ENCODE measurements at places on chromosomes 16 and 17.
A peak's percentile ranks its signal among the peaks of the same experiment; 100 is the strongest.

DNA sequence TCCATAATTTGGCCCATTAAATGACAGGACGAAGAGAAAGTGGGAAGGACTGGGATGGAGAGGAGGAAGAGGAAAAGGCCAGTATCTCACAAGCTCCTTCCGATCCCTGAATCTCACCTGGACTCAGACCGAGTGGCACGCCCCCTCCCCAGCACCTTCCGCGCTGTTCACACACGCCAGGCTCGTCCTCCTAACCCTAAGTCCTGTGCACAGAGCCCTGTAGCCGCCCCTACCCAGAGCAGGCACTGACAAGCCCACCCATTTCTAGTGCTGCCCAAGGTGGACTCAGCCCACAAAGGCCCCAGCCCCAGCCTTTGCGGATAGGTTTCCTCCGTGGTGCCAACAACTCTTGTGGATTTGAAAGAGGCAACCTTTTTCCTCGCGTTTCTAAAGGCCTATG, 9.2 kb downstream of the HS3ST3B1 start:
- H3K4me1 ChIP-seq = no peaks in the 10 kb centered on the region
- H3K27ac ChIP-seq = no peak overlapping the region
- no peak overlapping the region for H3K4me3 ChIP-seq
- H3K36me3 ChIP-seq = no peaks in the 10 kb centered on the region
- DNase-seq = no peak
- H3K27me3 ChIP-seq = no peaks in the 10 kb centered on the region

DNA sequence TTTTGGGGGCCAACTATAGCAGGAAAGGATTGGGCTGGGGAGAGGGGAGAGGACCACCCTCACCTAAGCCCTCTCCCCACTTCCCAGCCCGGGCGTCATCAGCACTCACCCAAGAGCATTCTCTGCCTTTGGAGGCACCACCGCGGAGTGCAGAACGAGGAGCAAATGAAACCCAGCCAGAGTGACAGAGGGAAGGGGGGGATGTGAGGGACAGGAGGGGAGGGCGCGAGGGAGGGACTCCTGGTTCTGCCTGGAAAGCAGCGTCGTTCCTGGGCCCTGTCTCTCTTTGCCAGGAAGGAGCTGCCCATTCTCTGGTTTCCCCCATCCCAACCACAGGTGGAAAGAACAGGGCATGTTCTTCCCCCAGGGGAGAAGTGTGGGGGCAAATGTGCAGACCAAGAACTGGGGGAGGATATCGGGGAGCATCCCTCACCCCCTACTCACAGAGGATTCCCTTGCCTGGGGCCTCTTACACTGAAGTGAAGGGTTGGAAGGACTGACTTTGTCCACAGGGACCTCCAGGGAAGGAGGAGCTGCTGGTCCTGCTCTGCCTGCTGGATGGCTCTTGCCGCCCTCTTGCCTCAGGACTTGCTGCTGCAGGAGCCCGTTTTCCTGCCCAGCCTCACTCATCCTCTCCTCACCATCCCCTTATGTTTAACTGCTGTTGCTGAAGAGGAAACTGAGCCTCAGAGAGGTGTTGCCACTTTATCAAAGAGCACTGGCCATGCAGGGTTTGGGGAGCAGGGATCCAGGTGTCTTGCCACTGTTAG, 3.5 kb upstream of the C17orf113 start:
- H3K27ac ChIP-seq = no peak overlapping the region
- no peaks in the 10 kb centered on the region for H3K4me1 ChIP-seq
- H3K36me3 ChIP-seq = no peaks in the 10 kb centered on the region

DNA sequence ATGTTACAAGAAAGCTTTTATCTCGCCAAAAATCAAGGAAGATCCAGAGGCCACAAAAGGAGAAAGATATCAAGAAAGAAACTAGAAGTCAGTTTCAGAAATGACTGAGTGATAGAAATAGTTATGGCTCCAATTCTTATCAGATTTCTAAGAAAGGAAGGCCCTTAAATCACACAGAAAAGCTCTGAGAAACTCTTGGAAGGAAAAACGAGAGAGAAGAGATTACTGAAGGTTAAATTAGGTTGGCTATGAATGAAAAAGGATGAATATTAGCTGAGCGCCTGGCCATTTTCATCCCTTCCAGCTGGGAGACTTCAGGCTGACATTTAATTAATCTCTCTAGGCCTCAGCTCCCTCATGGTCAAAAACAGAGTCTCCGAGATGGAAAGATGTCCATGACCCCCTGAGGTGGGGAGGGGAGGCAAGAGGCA, 72.3 kb downstream of the CYTH1 start:
- no peaks in the 10 kb centered on the region for H3K27me3 ChIP-seq
- no peak overlapping the region for H3K27ac ChIP-seq
- no peak for DNase-seq
- H3K36me3 ChIP-seq = peaks cover 26% of the 10 kb centered on the region

- H3K4me3 ChIP-seq = peak overlapping the region; percentile 23
- H3K27me3 ChIP-seq = 0 out of 2 replicates have a peak, but pooled peaks cover 3% of the 10 kb centered on the region
- no peaks in the 10 kb centered on the region for H3K36me3 ChIP-seq
- H3K4me1 ChIP-seq = peaks cover 12% of the 10 kb centered on the region
These were observed 8.1 kb upstream of the CXCL16 start for GRCh38 chr17:4747847-4748246.

DNA sequence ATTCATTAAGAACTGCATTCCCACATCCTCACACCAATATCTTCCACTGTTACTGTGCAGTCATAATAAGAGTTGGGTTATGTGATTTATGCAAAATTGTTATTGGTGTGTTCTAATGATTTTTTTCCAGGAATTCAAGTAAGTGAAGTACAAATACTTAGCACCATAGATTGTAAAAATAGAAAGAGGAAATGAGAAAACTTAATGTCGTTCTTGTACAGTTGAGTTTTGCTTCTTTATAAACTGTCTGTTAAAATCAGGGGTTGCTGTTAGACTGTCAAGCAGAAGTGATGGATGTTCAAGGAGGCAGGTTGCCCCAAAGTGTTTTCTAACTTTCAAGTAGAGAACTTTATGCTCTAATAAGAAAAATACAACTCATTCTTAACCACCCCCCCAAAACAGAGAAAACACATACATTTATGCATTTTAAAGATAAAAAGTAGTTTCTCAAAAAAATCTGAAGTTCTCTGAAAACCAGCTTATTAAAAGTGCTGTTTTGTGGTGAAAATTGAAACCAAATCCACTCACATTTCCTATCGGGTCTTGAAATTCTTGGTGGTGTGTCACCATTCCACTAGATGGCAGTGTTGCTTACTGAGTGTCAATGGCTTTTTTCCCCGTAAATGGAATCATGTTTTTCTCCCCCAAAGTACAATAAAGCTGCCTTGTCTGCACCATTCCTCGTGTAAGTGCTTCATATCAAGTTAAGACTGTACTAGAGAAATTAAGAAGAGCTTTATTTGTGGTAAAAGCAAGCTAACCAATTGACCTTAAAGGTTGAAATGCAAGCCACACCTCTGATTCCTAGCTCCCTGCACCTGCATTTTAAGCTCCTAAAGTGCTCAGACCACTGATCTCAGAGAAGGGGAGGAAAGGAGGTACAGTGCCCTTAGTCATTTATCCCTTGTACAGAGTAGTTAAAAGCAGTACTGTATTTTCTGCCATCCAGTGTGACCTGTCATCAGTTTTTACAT, 4.7 kb upstream of the IGSF6 start:
- H3K4me3 ChIP-seq = 0 out of 2 replicates have a peak overlapping the region, but pooled peaks have one; percentile 5
- DNase-seq = peak; percentile 71

- no peak overlapping the region for H3K4me3 ChIP-seq
- H3K4me1 ChIP-seq = peaks cover 17% of the 10 kb centered on the region
- no peak for DNase-seq
- H3K36me3 ChIP-seq = no peaks in the 10 kb centered on the region
- H3K27me3 ChIP-seq = peaks cover 6% of the 10 kb centered on the region
- no peak overlapping the region for H3K27ac ChIP-seq
These were observed 31.7 kb downstream of the SOCS1 start for GRCh38 chr16:11224096-11224893.

DNA sequence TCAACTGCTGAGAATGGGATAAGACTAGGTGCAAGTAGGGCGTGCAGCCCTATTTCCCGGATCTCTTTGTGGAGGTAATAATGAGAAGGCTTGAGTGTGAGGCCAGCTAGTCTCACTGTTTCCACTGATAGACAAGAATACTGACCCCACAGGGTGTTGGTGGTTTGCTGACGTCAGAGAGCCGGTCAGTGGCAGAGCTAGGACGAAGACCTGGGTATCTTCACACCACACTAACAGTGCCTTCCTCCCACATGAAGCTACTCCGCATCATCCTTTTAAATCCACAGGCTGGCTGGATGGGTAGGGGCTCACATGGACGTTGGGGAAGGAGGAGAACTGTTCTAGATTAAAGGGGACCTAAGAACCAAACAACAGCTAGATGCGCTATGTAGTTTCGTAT, 68.0 kb downstream of the ZFHX3 start:
- H3K27me3 ChIP-seq = no peaks in the 10 kb centered on the region
- no peaks in the 10 kb centered on the region for H3K4me1 ChIP-seq
- no peaks in the 10 kb centered on the region for H3K36me3 ChIP-seq
- DNase-seq = no peak
- no peak overlapping the region for H3K27ac ChIP-seq

- H3K36me3 ChIP-seq = no peaks in the 10 kb centered on the region
- peaks cover 3% of the 10 kb centered on the region for H3K27me3 ChIP-seq
- H3K4me3 ChIP-seq = no peak overlapping the region
- no peak for DNase-seq
- no peak overlapping the region for H3K27ac ChIP-seq
These were observed 12.4 kb upstream of the CYB561 start for GRCh38 chr17:63458478-63458877.

Data from MM.1S (cell line).